ENCODE measurements at places on chromosomes 5 and 9.

DNA sequence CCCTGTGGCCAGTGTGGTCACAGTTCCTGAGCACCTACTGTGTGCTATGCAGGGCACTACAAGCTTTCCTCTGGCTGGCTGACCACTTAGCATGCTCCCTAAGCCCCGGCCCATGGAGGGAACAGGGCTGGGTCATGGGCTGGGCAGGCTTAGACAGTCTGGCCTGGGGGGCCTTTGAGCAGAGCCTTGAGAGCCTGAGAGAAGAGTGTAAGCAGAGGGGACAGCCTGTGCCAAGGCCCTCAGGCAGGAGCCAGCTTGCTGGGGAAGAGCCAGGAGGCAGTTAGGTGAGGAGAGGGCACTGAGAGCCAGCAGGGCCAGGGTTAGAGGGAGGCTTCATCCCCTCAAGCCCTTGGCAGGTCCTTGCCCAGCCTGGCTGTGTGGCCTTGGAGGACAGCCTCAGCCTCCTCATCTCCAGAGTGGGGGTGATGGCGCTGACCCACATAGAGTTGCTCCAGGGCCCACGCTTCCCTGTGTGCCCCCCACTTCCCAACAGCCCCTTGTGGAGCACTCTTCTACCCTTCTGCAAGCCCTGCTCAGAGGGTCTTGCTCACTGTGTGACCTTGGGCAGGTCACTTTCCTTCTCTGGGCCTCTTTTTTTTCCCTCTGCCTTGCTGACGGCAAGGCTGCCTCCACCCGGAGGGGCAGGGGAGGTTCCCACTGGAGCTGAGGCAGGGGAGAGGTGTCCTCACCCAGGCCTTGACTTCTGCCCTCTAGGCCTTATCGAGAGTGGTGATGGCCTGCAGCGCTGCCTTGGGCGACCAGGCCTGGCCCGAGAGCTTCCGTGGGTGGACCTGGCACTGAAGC is 107.1 kb downstream of the PHF2 start:
- DNase-seq = peak; percentile 62

DNA sequence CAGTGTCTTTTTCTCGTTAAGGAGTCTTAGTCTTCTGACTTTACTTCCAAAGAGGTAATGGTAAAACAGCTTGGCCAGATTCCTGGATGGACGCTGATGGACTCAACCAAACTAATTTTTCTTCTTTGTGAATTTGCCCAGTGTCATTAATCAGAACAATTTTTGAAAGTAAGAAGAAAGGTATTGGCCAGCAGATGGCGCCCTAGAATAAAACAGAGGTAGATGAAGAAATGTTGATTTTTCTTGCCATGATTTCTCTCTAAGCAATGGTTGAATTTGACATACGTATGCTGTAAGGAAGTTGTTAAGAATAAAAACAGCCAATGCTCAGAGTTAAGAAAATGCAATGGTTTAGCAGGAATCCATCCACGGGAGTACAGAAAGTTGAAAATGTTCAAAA is 500.0 kb downstream of the DIRAS2 start:
- DNase-seq = no peak

DNA sequence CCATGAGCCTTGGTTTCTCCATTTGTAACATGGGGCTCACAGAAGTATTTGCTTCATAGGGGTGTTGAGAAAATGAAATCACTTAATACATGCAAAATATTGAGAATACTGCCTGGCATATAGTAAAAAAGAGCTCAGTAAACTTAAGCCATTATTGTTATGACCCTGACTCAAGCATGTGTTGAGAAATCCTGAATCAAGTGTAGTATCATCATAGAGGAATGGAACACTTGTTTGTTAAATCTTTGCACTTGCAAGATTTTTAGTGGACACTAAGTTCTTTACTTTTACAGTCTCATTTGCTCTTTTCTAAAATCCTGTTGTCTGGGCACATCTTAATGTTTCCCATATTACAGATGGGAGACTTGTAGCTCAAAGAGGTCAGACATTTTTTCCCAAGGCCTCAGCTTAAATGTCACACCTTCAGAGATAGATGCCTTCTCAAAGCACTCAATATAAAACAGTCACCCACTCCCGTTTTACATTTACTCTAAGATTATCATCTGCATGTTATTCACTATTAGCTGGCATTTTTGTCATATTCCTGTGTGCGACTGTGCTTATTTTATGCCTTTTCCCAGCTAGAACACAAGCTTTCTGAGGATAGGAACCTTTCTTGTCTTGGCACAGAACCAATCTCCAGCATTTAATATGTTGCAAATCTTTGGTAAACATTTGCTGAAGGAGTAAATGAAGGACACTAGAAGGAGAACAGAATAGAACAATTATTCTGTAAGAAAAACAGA is 250.0 kb upstream of the TNC start:
- DNase-seq = no peak

DNA sequence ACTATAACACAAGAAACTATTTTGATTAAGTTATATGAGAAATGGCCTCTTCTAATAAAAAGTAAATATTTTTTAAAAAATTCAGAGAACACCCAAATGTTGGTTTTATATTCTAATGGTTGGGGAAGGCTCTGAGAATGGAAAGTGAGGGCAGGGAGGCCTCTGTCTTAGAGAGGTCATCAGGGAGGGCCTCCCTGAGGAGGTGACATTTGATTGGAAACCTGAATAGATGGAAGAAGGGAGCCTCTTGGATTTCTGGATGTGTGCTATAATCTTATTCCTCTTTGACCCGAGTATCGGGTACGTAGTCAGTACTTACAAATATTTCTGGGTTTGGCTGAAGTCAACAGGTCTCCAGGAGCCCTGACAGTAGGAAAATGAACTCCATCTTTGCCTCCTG is 26.1 kb upstream of the GRPEL2 start:
- DNase-seq = no peak

DNA sequence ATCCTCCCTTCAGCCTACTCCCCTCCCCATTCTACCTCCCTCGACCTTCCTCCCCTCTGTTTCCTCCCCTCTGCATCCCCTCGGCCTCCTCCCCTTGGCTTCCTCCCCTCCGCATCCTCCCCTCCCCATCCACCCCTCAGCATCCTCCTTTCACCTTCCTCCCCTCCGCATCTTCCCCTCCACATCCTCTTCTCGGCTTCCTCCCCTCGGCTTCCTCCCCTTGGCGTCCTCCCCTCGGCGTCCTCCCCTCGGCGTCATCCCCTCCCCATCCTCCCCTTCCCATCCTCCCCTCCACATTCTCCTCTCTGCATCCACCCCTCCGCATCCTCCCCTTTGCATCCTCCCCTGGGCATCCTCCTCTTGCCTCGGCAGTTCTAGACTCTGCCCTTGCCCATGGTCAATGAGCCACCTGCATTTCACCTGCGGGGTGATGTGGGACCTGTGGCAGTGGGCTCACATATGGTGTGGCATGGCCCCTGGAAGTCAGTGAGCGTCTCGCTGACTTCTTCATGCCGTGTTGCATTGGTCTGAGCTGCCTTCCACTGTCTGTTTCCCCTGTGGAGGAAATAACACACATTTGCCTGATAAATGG is 113.0 kb downstream of the WNK2 start:
- no peak for DNase-seq

- DNase-seq = no peak
Measured at GRCh38 chr5:151068433-151069197, 12.2 kb downstream of the TNIP1 start.

GRCh38 chr5:24059716-24060115 is 552.3 kb downstream of the PRDM9 start:
- DNase-seq = no peak

GRCh38 chr5:80962630-80963520 is 2.7 kb downstream of the RASGRF2 start:
- no peak for DNase-seq

GRCh38 chr9:1454616-1455347 is 404.6 kb downstream of the DMRT2 start:
- DNase-seq = no peak

- no peak for DNase-seq
Measured at GRCh38 chr9:37971108-37971459, 67.2 kb upstream of the SLC25A51 start.

DNA sequence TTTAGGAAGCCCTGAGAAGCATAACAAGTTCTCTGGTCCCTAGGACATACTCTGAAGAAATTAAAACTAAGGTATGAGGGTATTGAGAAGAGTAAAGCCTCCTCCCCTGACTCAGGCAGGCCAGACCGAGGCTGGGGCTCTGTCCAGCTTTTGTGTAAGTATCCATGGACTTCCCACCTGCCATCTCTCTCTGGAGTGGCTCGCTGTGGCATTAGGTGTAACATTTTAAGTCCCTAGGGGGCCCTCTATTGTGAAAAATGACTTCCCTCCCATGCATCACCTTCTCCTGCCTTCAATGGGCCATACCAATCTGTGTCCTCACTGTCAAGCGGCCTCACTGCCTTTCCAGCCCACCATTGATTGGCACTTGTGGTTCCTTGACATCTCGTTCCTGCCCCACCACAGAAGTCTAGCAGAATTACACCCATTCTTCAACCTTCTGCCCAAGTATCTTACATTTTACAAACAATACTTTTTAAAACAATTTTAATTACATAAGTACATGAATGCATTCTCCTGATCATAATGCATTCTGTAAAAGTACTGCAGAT is 205.5 kb downstream of the SLIT3 start:
- no peak for DNase-seq

DNA sequence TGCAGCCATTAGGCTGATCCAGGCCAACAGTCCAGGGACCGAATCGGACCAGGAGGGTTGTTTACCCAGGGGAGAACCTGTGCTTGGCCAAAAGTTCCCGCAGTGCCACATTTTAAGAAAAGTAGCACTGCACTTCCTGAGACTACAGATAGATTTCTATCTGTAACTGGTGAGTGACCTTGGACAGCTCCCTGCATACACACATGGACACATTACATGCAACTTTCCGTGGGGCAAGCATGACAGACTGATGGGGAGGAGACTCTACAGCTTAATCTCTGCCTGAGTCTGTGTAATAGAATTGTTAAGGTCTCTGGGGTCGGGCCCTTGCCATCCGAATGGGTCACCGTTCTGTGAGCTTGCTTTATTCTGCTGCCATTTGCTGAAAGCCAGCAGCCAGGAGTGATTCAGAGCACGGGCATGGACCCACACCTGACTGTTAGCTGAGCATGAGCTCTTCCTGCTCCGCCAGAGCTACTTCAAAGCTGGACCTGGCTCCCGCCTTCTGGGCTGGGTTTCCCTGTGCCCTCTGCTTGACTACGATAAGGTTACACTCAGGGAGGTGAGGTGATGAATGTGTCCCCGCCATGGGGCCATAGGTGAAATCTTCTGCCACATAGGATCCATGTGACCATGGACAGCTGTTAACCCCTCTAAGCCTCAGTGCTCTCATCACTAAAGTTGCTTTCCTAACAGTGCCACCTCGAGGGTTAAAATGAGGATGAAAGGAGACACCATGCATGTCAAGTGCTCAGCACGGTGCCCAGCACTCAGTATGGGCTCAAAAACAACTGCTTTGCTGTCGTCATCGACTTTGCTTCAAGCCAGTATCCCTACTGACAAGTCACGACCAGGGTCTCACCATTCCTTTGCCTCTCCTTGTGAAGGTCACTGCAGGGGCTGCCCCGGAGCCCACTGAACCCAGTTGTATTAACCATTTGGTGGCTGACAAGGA is 200.0 kb downstream of the MELK start:
- no peak for DNase-seq

DNA sequence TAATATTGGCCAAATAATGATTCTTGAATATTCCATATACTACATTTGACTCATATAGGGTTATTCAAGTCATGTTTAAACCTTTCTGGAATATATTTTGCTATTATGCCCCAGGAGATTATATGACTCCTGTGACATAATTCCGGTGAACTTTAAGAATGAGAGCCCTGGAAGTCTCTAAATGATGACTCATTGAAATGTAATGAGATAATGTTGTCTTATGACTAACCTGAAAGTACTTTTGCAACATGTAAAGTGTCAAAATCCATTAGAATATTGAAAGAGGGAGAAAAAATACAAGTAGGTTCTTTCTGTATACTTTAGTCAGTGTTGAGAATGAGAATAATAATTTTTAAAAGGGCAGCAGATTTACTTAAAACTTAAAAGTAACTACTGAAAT is 830.4 kb downstream of the MAT2B start:
- no peak for DNase-seq

DNA sequence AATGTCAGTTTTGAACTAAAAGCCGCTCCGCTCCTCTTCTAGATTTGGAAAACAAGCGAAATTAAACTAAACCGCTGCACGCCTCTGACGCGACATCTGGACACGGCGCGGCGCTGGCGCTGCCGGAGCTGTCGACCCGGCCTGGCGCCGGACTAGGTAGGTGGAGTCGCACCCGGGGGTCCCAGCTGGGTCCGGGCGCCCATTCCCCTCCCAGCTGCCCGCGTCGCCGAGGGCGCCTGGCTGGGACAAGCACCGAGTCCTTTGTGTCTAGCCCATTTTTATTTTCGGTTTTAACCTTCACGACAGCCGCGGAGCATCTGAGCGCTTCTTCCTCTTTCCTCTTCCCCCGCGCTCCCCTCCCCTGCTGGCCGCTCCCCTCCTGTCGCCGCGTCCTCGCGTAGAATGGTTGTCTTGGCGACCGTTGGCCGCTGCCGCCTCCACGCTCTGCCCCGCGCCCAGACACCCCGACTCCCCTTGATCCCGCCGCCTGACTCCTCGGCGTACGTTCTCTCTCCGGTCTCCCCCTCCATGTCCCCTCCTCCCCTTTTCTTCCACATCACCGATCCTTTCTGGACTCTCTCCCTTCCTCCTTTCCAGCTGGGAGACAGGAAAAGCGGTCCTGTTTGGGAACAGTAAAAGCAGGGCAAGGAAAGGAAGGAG is 545 bp downstream of the CDKN2B-AS1 start:
- no peak for DNase-seq
